ENCODE measurements at places on chromosomes 2 and 18. TPM values are rescaled to one million over a fixed set of nuclear protein-coding genes. Genes with fewer than 3 reads are reported as not detected.

DNA sequence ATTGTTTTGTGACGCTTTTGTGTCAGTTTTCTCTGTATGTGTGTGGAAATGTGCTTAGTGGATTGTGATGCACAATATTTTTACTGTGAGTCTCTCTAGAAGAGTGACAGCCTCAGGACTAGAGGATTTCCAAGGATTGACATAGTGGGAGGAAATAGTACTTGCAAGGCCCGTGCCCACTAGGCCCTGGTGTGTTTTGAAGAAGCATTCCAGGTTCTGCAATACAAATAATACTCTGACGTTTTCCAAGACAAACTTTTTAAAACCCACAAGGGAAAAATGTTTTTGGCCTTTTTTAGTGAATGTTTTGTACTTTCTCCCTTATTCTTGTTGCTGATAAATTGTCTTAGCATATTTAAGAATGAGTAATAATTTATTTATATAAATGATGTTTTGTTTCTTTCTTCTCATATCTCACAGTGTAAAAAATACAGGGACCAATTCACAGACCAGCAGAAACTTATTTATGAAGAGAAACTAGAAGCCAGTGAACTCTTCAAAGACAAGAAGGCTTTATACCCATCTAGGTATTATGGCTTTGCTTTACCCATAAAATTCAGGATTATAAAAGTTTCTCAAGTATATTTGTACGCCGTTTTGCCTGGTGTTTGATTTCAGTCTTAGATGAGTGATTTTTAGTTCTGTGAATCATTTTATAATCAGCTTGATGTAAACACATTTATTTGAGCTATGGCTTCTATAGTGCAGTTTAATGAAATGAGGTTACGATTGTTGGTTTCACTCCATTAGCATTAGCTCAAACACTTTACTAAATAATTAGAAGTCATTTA is 165.6 kb downstream of the MYO1B start:
- DNase-seq: no peak

- no peak for DNase-seq
Measured at GRCh38 chr18:60623331-60623730, 250.8 kb upstream of the MC4R start.

DNA sequence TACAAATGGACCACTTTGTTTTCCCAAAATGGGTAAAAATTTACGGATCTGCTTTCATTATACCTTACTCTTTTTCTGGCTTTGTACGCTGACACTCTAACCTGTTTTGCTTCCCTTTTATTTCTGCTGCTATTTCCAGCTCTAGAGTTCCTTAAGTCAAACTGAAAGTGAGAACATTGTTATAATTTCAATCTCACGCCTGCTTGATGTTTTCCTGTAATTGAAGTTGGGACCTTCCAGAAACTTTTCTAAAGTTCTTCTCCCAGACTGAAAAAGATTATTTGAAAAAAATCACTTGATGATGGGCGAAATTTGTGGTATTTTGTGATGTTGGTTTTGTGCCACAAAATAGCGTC is 1.8 kb downstream of the GLS start:
- DNase-seq: no peak

GRCh38 chr18:8609659-8610458 is 622 bp downstream of the RAB12 start:
- no peak for DNase-seq

DNA sequence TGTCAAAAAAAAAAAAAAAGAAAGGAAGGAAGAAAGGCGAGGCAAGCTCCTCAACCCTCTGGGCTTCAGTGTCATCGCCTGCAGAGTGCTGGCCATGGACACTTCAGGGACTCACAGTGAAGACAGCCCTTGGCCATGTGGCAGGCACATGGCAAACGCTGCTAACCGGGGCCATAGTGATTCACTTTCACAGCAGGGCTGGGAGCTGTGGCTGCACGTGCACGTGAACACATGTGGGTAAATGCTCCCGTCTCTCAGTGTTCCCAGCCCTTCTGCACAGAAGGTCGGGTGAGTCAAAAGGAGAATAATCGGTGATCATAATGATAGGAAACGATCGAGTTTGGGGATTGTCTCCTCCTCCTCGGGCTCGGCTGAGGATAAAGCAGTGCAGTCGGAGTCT is 46.1 kb upstream of the UBE2F start:
- DNase-seq: no peak

DNA sequence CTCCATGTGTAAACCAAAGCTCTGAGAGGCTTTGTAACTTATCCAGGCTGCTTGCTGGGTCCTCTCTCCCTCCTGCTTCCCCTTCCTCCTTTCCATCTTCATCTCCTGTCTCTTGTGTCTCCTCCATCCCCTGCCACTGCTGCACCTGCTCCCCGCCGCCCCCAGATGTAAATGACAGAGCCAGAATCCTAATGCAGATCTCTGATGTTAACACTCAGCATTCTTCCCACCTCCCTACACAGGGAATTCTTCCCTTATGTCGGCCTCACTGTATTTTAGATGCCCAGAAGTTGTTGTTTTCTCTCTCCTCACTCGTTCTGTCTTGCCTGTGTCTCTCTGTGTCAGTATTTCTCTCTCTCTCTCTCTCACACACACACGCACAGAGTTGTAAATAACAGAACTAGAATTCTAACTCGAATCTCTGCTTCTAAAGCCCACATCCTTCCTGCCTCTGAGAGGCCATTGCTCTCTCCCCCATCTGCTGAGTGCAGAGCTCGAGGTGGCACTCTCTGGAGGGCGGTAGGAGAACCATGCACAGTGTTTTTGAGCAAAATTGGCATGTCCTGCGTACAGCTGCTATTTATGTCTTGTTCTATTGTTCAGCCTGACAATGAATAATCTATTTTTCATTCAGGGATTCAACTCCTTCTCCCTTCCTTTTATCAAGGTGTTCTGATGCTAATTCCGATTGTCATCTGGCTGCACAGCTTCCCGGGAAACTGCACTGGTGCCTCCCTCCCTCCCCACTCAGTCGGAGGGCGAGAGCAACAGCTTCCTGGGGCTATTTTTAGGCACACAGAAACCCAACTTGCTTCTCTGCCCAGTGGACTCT is 219.9 kb downstream of the SH3RF3 start:
- DNase-seq: no peak

C2orf78 gene
- not detected for total RNA-seq

KCNG3 gene
- not detected for total RNA-seq

IL36B gene
- not detected for total RNA-seq

NEMP2 gene
- total RNA-seq: 5.1 TPM

Measured in epithelial cell of proximal tubule (primary cell).